ENCODE measurements at places on chromosomes 2 and 18. TPM values are rescaled to one million over a fixed set of nuclear protein-coding genes. Genes with fewer than 3 reads are reported as not detected.

GRCh38 chr18:65567372-65567771 lies 183.4 kb upstream of the CDH7 start:
- DNase-seq = no peak

DNA sequence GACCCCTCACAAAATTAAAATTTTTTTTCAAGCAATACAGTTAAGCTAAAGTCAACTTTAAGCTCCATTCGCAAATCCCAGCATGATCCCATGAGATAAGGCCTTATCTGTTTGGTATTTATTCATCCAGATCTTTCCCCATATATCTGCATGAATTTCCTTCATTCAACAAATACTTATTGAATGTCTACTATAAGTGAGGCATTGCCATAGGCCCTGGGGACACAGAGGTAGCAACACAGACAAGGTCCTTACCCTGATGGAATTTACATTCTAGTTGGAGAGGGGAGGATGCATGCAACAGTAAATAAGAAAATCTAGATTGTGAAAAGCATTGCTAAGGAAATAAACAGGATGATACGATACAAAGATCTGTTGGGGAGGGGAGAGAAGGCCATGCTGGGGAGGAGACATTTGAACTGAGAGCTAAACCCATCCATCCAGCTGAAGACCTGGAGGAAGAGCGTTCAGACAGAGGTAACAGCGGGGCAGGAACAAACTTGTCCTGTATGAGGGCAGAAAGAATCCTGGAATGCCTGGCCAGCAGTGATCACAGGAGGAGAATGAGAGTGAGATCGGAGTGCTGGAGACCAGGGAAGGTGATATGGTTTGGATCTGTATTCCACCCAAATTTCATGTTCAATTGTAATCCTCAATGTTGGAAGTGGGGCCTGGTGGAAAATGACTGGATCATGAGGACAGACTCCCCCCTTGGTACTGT lies 71.6 kb downstream of the SDC1 start:
- DNase-seq = no peak

GRCh38 chr2:172021074-172021931 lies 21.6 kb downstream of the METAP1D start:
- no peak for DNase-seq

DNA sequence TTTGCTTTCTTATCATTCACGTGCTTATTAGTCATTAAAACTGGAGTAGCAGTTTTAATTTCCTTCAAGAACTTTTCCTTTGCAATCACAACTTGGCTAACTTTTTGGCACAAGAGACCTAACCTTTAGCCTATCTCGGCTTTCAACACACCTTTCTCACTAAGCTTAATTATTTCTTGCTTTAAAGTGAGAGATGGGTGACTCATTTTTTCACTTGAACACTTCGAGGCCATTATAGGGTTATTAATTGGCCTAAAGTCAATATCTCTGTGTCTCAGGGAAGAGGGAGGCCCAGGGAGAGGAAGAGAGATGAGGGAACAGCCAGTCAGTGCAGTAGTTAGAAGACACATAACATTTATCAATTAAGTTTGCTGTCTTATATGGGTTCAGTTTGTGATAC lies 289.8 kb downstream of the RBM43 start:
- DNase-seq = no peak

DNA sequence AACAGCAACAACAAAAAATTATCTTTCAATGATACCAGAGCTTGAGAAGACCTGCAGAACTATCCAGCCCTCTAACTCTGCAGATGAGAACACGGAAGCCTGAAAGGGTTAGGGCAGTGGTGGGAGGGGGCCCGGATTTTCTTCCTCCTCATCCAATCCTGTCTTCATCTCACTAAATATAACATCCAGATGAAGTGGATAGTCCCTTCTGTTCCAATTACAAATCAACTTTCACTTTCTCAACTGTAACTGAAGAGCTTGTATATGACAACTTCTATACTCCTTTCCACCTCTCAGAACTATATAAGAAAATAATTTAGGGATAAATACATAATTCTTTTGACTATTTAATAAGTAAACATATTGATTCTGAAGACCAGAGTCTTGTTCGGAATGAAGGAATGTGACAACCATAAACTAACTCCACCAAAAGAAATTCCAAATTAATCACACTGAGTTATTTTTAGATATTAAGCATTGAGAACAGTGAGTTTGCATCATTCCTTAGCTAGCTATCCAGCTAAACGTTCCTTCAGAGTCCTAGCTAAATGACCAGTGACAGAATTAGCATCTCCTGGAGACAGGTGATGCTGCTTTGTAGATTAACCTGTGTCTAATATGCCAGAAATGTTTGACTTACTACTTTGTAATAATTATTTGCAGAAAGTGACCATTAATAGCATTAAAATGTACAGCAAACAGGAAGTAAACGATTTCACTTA lies 32.7 kb downstream of the SFT2D3 start:
- no peak for DNase-seq

DNA sequence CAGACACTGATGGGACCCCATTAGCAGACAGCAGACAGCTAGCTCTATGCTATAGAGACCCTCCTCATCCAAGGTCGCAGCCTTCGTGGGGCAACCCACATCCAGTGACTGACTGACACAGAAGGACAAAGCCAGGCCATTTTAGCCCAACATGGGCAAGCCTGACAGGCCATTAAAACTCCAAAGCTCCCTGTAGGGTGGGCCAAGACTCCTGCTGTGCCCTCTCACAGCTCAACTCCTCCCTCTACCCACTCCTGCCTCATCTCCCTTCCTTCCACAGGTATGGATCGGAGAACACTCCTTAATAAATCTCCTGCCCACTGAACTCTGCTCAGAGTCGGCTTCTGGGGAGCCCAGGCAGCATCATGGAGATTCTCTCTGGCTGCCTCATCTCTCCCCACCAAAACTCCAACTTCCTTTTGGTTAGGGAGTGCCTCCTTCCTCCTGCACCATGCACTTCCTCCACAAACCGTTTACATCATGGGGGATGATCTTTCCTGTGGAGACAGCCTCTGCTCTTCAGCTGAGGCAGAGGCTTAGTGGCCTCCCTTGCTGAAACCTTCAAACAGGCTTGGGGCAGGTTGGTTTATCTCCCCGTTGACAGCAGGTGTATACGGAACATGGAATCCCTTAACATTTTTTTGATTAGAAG lies 86.5 kb downstream of the ACTR3 start:
- DNase-seq = no peak

DNA sequence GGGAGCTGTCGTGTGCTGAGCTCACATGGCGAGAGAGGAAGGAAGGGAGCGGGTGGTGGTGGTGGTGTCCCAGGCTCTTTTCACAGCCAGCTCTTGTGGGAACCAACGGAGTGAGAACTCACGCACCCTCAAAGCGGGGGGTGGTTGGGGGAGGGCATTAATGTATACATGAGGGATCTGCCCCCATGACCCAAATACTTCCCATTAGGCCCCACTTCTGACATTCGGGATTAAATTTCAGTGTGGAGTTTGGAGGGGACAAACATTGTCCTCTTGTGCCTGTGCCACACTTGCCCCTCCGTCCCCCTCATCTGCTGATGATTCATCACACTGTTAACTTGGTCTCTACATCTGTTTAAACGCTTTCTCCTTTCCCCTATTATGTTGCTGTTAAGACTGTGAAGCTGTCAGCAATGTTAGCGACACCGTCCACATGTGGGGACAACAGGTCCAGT lies 22.5 kb downstream of the INPP4A start:
- DNase-seq = no peak

GRCh38 chr2:158724803-158725381 lies 70.2 kb upstream of the DAPL1 start:
- DNase-seq = no peak

GRCh38 chr18:61334491-61334850 lies 1.2 kb downstream of the CDH20 start:
- DNase-seq = no peak

The UGT1A5 gene
- not detected for total RNA-seq

The IL36A gene
- total RNA-seq = not detected

The FAM210A gene
- total RNA-seq = 20.3 TPM

Data from activated T-cell treated with anti-CD3 and anti-CD28 coated beads, Interleukin-2, amount 50 U/mL, for 72 hours (primary cell).